ENCODE measurements at places on chromosomes 2 and 18. TPM values are rescaled to one million over a fixed set of nuclear protein-coding genes. Genes with fewer than 3 reads are reported as not detected.

DNA sequence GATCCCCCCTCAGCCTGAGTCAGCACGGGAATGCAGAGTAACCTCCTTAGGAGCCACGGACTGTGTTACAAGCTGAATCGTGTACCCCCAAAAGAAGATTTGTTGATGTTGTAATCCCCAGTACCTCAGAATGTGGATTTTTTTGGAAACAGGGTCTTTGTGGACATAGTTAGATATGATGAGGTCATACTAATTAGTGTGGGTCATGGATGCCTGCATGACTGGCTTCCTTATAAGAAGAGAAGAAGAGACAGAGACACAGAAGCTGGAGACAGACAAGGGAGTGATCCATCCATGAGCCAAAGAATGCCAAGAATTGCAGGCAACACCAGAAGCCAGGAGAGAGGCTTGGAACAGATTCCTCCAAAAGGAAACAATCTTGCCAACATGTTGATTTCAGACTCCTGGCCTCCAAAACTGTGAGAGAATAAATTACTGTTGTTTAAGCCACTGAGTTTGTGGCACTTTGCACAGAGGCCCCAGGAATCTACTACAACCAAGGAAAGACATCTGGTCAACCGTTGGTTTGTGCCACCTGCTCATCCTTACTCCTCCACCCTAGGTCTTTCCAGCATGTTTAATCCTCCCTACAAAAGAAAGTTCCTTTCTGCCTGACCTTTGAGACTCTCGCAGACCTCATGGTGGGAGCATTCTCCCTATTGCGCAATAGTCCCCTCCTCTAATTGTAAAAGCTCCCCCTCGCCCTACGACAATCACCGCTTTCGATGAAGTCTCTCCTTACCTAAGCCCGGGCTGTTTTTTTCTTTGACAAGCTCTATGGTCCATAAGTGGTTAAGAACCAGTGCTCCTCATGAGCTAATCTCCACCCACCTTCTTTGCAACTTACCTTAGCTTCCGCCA is 91.6 kb downstream of the DNER start:
- DNase-seq, result no peak

DNA sequence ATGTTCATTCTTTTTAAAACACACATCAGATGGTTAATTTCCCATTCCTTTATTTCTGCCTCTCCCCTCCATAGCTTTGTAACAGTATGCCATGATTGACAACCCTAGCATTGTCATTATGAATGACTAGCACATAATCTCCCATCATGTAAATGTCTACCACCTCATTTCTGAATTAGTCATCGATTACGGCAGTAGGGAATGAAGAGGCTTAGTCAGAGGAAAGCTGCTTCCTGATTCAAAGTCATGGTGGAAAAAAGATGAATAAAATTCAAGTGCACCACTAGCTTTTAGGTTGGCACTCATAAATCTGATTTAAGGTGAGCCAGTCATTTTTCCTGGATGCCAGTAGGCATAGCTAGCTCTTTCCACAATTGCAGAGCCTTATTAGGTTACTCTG is 19.1 kb upstream of the ACMSD start:
- DNase-seq, result no peak

GRCh38 chr2:121865914-121866313 is 110.5 kb downstream of the TSN start:
- no peak for DNase-seq

GRCh38 chr2:866009-866680 is 84.5 kb upstream of the SNTG2 start:
- peak; percentile 84 for DNase-seq

DNA sequence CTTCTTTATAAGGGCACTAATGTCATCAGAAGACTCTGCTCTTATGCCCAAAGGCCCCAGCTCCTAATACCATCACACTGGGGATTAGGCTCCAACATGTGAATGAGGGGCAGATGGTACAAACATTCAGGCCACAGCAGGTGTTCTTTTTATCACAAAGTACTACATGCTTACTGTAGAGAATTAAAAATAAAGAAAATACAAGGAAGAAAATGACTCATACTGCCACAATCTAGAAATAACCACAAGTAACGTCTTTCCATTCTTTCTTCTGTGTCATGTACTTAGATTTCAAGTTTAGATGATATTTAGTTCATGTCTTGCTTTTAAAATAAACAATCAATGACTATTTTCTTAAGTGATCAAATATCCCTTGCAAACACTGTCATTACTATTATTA is 100.3 kb upstream of the NEDD4L start:
- DNase-seq, result no peak

- peak; percentile 9 for DNase-seq
Measured at GRCh38 chr2:120254178-120254577, 1.5 kb downstream of the RALB start.

GRCh38 chr2:42569883-42570282 is 1.5 kb downstream of the MTA3 start:
- peak; percentile 28 for DNase-seq

DNA sequence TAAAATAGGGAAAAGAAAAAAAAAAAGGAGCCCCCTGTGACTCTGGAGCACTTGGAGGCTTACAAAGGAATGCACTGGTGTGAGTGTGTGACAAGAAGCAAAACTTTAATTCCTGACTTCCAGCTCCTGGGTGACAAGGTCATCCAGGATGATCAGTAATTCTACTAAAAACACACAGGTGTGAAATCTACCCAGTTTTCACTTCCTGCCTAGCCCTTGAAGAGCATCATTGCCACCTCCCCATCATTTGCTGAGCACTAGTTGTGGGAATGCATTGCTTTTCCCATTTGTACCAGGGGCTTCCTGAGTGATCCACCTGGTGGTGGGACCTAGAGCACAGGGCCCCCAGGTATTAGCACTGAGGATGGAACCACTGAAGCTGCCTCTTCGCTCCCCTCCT is 139.7 kb upstream of the RIOK3 start:
- no peak for DNase-seq

DNA sequence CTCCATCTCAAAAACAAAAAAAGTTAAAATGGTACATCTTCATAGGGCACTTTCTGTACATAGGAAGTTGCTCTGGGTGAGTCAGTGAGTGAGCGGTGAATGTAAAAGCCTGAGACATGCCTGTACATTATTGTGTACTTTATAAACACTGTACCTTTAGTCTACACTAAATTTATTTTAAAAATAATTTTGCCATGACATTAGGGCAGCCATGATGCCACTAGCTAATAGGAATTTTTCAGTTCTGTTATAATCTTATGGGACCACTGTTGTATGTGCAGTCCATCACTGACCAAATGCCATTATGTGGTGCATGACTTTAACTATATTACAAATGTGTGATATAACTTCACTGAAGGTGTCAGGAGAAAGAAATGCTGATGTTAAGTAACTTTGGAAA is 11.0 kb upstream of the TXNDC2 start:
- no peak for DNase-seq

- DNase-seq, result no peak
Measured at GRCh38 chr18:28768791-28769768, 592.1 kb upstream of the CDH2 start.

DNA sequence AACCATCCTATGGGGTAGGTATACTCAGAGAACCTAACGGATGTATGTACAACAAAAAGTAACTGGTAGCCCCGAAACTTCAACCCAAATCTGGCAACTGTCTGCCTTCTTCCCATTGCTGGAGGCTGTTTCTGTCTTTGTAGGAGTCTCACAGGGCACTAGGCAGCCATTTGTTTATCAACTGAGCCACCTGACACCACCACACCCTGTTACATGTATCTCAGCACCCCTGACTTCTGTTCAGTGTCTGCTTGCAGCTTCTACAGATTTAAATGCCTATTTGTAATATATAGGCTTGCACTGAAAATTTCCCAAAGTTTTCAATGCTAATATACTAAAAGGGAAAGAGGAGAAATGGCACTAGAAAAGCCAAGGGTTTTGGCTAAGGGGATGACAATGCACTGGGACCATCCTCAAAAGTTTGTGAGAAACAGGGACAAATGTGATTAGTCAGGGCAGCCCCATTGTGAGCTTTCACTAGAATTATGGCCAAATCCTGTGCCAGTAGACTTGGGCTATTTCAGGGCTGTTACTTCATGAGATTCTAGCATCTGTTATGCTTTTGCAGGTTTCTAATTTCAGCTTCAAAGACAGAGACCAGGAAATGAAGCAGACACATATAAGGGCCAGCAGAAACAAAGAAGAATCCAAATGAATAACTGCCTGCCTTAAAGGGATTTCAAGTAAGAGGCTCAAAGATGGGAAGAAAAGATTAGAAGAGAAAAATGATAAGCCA is 103.3 kb downstream of the MYO5B start:
- no peak for DNase-seq

- DNase-seq, result no peak
Measured at GRCh38 chr18:26650310-26651268, 102.2 kb upstream of the KCTD1 start.

- no peak for DNase-seq
Measured at GRCh38 chr2:9069543-9069942, 66.1 kb upstream of the MBOAT2 start.

GRCh38 chr2:33068261-33068660 is 121.5 kb downstream of the LTBP1 start:
- DNase-seq, result no peak

GRCh38 chr18:28019425-28020108 is 157.4 kb downstream of the CDH2 start:
- DNase-seq, result no peak

DNA sequence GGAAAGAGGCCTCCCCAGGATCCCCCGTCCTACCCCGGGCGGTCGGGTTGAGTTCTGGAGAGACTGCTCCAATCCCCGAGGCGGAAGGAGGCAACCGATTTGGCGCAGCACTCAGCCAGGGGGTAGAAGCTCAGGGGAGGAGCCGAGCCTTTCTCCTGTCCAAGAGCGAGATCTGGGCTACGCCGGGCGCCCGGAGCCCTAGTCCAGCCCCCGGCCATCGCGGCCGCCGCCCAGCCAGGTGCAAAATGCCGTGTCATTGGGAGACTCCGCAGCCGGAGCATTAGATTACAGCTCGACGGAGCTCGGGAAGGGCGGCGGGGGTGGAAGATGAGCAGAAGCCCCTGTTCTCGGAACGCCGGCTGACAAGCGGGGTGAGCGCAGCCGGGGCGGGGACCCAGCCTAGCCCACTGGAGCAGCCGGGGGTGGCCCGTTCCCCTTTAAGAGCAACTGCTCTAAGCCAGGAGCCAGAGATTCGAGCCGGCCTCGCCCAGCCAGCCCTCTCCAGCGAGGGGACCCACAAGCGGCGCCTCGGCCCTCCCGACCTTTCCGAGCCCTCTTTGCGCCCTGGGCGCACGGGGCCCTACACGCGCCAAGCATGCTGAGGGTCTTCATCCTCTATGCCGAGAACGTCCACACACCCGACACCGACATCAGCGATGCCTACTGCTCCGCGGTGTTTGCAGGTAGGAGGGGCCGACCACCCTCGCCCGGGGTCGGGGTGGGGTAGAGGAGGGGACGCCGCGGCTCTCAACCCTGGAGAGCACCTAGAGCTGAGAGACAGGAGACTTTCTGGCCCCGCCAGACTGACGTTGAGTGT is at the start of gene DYSF:
Gene DYSF, plus strand, starts transcription at position 158 of the 817 bp plus-strand sequence.
- peak; percentile 89 for DNase-seq

DNA sequence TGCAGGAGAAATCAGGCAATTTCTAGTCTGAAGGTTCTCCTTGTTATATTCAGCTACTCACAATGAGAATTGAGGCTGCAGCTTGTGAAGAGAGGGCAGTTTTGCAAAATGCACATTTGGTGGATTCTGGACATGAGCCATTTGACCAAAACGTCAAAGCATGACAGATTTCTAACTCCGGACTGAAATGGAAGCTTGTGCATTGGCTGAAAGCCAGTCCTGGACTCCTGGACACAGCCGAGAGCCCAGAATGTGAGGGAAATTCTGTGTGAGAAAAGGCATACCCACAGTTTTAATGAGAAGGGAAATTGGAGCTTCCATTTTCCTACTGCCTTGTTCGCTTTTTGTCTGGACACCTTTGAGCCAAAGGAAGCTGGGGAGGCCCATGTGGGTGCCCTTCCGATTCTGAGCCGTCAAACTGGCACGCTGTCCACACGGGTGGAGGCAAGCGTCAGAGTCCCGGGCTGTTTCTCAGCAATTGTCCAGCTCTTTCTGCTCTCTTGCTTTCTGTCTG is 23.7 kb upstream of the ROCK2 start:
- no peak for DNase-seq

ABCA12 gene
- total RNA-seq, result not detected

DRC1 gene
- total RNA-seq, result not detected

PSMD14 gene
- 106 TPM for total RNA-seq

POMC gene
- total RNA-seq, result 4.4 TPM

PCARE gene
- total RNA-seq, result not detected

CENPA gene
- 34.0 TPM for total RNA-seq

TNS1 gene
- 3.8 TPM for total RNA-seq

TUBA3E gene
- not detected for total RNA-seq

PTCD3 gene
- 283 TPM for total RNA-seq
